GDM1 (cell line): ENCODE measurements at places on chromosomes 7 and 10.

GRCh38 chr7:69685293-69685631 lies 87.0 kb downstream of the AUTS2 start:
- no peak for DNase-seq

DNA sequence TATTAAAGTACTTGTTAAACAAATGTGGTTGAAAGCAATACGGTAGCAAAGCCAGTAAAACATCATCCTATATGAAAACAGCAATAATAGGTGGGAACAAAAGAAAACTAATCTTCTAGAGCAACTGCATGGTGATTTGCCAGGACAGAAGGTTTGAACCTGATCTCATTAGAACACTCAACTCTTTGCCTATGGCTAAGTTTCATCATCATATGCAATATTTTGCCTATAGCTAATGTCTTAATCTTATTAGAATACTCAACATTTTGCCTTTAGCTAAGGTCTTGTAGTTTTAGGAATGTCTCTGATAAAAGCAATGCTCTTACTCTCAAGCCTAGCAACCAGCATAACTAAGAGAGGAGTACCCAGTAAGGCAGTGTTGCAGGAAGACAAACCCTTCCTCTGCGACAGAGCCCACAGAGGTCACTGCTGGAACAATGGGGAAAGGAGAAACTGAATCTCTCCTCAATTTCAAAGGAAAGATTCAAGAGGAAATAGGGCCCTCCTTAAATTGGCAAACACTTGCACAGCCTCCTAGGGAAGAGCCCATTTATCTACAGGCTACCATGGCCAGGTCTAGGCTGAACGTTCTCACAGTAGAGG lies 38.3 kb downstream of the CADPS2 start:
- no peak for DNase-seq

DNA sequence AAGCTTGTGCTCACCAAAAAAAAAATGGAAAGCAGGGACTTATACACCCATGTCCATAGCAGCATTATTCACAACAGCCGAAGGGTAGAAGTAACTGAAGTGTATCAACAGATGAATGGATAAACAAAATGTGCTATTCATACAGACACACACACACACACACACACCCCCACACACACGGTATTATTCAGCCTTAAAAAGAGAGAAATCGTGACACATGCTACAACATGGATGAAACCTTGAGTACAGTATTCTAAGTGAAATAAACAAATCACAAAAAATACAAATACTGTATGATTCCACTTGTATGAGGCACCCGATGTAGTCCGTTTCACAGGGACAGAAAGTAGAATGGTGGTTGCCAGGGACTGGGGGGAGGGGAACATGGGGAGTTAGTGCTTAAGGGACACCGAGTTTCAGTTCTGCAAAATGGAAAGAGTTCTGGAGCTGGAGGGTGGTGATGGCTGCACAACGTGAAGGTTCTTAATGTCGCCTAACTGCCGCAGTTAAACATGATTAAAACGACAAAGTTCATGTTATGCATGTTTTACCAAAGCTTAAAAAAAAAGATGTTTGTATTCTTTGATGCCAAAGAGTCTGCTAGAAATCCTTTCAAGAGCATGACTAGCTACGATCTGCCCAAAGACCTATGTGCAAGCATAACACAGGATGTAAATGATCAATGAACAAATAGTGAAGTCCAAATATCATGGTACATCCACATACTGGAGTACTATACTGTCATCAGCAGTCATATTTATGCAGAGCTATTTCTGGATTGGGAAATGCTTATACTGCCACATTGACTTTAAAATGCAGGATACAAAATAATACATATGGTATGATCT lies 7.2 kb downstream of the TNS3 start:
- DNase-seq, result no peak

DNA sequence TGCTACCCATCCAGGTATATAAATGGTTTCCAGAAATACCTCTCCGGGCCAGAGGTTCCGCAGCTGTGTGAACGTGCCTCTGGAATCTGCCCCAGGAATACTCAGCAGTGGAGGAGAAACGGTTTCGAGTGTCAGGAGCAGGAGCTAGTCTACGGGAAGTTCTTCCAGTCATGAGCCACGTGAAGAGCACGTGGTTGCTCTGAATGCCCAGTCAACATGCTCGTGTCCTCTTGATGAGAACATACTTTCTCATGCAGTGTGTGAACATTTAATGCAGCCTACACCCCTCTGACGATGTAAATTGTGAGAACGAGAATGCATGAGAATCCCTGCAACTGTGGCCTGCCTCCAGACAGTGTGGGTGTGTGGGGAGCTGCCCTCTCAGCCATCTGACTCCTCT lies 277.0 kb upstream of the SHH start:
- no peak for DNase-seq

DNA sequence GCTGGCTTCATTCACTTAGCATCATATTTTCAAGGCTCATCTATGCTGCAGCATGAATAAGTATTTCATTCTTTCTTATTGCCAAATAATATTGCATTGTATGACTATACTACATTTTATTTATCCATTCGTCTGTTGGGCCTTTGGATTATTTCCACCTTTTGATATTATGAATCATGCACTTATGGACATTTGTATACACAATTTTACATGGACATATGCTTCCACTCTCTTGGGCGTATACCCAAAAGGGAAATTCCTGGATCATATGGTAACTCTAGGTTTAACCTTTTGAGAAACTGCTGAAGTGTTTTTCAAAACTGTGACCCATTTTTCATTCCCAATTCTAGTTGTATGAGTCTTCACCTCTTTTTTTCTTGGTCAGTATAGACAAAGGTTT lies 80.3 kb upstream of the GNAI1 start:
- no peak for DNase-seq

- DNase-seq, result no peak
Observed at GRCh38 chr7:47576866-47577306, 5.0 kb downstream of the TNS3 start.

- DNase-seq, result no peak
Observed at GRCh38 chr7:128025380-128025779, 5.9 kb downstream of the LRRC4 start.

DNA sequence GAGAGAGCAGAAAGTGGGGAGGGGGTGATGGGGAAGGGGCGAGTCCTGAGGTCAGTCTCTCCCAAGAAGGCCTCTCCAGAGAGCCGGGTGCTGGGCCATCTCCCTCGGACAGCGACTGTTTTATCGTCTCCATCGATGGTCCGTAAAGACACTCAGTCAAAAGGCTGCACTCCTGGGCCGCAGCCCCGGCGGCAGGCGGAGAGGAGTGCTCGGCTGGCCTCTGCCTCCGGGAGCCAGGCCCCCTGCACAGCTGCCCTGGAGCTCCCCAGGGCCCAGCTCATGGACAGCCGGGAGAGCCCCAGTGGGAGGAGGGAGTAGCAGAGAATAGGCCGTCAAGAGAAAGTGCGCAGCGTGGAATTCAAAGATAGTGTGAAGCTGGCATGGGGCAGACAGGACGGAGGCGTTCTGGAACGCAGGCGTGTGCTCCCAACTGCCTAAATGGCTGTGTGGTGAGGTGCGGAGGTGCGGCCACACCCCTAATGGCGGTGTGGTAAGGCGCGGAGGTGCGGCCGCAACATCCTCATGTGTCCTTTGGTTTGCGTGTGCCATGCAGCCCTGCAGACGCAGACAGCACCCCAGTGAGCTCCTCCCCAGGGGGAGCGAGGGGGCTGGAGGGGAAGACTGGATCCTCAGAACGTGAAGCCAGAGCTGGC lies 477.5 kb upstream of the FOXK1 start:
- no peak for DNase-seq

GRCh38 chr10:8969853-8970252 lies 915.4 kb downstream of the GATA3 start:
- no peak for DNase-seq

DNA sequence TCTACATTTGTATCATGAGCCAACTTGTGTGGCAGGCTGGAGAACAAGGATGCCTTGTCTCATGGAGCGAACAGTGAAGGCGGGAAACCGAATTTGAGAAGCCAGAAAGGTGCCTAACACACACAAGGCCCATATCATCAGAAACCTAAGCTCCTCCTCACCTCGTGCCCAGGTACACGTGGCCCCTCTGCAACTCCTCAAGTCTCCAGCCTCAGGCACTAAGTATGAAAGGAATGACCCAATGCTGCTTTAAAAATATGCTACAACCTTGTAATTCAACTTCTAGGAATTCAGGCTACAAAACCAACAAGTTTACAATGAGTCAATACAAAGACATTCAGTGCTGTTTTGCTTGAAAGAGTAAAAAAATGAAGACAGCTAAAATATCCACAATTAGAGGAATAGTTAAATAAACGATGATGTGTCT lies 95.7 kb downstream of the CDK6 start:
- DNase-seq, result no peak

DNA sequence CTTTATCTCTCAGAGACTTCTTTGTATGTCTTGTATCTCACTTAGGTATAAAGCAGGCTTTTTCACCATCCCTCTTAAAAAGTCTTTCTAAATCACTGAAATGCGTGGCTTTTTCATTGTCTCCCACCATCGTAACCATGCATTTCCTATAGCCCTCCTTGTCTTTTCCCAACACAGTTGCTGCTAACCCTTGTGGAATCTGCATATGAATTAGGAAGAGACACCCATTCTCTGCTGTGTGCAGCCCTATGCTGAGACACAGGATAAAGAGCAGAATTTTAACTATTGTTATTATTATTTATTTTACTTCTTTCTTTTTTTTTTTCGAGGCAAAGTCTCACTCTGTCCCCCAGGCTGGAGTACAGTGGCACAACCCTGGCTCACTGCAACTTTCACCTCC lies 804.3 kb upstream of the COBL start:
- DNase-seq, result no peak

- DNase-seq, result no peak
Observed at GRCh38 chr10:52696232-52696631, 76.4 kb downstream of the MBL2 start.

- no peak for DNase-seq
Observed at GRCh38 chr7:31899356-31899927, 170.8 kb downstream of the PDE1C start.

GRCh38 chr10:121974019-121974534 lies 940 bp downstream of the NSMCE4A start:
- no peak for DNase-seq

GRCh38 chr10:52762088-52762487 lies 10.5 kb downstream of the MBL2 start:
- DNase-seq, result no peak

DNA sequence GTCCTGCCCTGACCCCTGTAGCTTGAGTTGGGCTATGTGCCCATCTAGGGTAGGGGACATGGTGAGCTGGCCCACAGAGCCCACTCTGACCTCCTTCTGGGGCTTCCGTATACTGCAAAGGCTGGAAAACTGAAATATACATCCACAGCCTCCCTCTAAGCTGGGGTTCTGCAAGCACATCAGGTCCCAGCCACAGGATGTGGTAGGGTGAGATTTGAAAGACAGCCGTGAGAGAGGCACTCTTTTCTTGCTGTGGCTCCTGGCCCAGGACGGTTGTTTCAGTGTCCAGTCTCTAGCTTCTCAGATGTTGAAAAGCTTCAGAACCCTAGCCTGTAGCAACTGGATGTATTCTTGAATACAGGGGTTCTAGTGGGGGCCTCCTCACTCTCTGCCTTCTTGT lies 60.1 kb upstream of the ADRB1 start:
- DNase-seq, result no peak
